ENCODE measurements at places on chromosomes 12 and 14.

DNA sequence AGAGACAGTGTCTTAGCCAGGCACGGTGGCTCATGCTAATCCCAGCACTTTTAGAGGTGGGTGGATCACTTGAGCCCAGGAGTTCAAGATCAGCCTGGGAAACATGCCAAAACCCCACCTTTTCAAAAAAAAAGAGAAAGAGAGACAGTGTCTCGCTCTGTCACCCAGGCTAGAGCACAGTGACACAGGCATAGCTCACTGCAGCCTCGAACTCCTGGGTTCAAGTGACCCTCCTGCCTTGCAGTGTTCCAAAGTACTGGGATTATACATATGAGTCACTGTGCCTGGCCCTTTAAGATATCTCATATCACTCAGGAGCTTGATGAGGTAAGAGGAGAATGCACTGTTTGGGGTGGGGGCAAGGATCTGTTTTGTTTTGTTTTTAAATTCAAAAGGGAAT is 48.1 kb upstream of the LTBP2 start:
- no peak for DNase-seq

DNA sequence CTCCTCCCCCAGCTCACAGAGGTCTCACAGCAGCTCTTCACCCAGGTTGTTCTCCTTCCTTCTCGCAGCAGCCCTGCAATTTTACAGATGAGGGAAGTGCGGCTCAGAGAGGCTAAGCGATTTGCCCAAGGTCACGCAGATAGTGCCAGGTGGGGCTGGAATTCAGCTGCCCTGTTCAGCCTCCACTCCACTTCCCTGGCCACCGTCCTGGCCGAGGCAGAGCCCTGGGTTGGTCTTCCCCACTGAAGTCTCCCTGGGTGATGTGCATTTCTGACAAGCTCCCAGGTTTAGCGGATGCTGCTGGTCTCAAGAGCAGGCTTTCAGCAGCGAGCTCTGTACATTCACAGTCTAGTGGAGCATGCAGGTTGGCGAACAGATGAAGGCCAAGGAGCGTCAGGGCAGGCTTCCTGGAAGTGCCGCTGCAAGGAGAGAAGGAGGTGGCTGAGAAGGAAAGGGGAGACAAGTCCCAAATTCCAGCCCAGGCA is 28.9 kb upstream of the EML1 start:
- DNase-seq, result no peak

- DNase-seq, result no peak
These were observed 382.7 kb upstream of the RGS6 start for GRCh38 chr14:71549421-71550050.

GRCh38 chr14:31435276-31435675 is 14.9 kb upstream of the HEATR5A start:
- DNase-seq, result no peak

GRCh38 chr12:105352940-105353635 is 22.6 kb downstream of the C12orf75 start:
- DNase-seq, result no peak

DNA sequence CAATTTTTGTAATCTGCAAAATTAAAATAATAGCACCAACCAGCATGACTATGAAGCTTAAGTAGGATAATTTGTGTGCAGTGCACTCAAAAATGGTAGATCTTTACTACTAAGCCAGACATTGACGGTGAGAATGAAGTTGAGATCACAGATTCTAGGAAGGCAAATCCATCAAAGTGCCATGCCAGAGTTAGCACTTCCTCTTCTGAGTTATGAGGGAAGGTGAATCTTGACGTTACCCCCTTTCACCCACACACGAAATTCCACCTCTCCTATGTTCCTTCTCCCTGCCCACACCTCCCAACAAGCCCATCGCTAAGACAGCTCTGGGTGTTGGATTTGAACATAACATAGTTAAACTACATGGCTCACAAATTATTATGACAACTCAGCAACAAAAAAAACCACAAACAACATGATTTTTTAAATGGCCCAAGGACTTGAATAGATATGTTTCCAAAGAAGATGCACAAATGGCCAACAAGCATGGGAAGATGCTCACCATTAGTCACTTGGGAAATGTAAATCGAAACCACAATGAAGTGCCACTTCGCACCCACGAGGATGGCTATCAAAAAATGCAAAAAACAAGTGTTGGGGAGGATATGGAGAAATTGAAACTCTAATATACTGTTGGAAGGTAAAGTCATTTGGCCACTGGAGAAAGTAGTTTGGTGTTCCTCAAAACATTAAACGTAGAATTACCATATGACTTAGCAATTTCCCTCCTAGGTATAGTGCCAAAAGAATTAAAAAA is 119.3 kb upstream of the RAP1B start:
- DNase-seq, result no peak

DNA sequence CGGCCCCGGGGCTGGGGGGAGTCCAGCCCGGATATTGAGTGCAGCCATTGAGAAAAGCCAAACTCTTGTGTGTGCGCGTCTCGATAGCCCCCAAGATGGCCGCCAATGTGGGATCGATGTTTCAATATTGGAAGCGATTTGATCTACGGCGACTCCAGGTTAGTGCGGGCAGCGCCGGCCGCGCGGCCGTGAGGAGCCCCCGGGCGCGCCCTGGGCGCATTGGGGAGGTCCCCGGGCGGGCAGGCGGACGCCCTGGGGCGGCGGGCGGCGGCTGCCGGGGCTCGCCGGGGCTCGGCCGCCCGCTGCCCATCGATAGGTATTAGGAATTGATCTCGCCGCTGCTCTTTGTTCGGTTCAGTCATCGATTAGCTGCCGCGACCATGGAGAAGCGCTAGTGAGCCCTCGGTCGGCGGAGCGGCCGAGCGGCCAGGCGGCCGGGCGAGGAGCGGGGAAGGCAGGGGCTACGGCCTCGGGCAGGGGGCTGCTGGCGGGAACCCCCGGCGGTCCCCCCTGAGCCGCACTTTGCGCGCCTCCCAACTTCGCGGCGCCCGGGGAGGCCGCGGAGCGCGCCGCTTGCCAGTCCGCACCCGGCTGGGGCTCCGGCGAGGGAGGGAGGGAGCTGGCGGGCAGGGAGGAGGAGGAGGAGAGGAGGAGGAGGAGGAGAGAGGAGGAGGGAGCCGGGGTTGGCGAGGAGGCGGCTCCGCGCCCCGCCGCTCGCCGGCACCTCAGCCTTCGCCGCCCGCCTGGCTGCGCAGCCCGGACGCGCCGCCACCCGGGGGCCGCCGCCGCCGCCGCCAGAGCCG is 113.9 kb upstream of the MYL2 start:
- no peak for DNase-seq

- DNase-seq, result no peak
These were observed at the start of gene RAB15 for GRCh38 chr14:64971943-64972791. Gene RAB15 (minus strand): TSS chr14:64972336. CDS start chr14:64972076, 260 bp downstream.

DNA sequence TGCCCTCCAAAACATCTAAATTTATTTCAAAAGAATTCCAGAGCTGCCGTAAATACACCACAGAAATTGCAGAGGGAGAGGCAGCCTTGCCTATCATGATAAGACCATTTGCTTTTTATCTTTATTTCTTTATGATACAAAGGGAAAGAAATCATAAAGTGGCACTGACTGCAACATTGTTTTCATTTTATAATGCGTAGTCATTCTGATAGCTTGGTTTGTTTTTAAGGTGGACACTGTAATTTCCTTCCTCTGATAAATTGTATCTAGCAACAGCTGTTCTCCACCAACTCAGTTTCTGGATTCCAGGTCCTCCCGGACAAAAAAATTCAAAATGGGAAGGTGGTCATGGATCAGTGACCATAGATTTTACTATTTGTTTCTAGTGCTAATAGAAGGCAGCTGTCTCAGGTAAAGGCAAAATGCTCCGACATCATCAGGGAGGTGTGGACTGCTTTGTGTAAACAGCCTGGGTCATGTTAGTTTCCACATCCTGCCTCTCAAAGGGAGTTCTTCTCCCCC is 623 bp upstream of the TSPAN8 start:
- DNase-seq, result no peak

GRCh38 chr12:57511588-57512325 is 8.6 kb downstream of the DDIT3 start:
- DNase-seq, result no peak

DNA sequence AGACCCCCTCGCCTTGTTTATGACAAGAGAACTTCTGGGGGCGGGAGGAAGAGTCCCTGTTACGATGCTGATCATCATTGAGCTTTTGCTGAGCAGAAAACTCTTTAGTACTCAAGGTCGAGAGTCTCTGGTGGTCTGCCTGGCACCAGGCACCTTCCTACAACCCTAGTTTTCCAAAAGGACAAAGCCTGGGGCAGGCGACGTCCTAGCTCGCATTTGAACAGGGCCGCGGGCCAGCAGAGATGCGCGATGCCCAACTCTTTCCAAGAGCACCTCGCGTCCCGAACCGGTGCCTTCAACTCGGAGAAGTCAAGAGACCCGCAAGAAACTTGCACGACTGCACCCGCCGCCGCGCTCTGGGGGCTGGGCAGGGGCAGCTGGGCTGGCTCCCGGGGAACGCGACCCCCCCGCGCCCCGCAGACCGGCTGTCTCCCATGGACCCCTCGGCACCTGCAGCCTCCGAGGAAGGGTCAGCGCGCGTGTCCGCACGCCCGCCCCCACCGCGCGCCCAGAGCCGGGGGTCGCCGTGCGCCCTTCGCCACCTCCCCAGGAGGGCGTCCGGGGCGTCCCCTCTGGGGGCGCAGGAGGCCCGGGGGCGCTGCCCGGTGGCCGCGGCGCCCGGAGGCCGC is 377 bp upstream of the BCL7A start:
- no peak for DNase-seq

GRCh38 chr14:73249108-73249507 is 11.8 kb downstream of the PAPLN start:
- no peak for DNase-seq

GRCh38 chr12:4434706-4435425 is 10.7 kb downstream of the FGF6 start:
- DNase-seq, result no peak

DNA sequence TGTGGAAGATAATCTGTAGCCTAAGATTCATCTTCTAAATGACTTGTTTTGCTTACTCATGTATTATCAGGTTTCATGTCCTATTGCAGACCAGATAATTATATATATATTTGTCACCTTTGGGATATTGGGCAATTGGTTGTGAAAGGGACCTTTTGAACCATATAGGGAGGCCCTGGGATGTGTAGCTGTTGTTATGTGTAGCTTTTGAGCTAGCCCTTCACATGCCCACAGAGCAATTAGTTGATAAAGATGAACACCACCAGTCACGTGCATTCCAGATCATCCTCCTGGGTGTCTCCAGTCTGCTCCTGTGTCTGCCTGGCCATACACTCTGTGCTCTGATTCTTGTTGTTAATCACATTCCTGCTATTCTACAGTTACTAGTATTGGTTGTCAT is 431.2 kb upstream of the FBXO33 start:
- DNase-seq, result no peak

DNA sequence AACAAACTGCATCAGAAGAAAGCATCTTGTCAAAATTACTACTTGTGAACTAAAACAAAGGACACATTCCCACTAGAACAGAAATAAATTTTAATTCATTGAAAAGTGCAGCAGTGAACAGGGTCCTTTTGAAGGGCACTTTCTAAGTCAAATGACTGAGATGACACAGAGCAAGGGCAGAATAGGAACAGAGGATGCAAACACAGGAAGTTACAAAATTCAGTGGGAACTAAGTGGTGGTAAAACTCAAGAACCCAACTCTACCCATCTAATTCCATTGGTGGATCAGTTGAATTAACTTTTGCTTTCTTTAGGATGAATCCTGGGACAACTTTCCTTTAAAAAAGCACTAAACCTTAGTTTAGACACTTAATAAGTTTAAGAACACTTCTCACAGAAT is 45.8 kb downstream of the GNS start:
- no peak for DNase-seq

GRCh38 chr14:68596211-68596610 is 196.7 kb downstream of the ZFP36L1 start:
- DNase-seq, result no peak

- DNase-seq, result no peak
These were observed 28.3 kb downstream of the DDHD1 start for GRCh38 chr14:53124786-53125185.

- DNase-seq, result no peak
These were observed 415.4 kb downstream of the ATP23 start for GRCh38 chr12:58356794-58357193.

- DNase-seq, result no peak
These were observed 132.6 kb downstream of the BMP4 start for GRCh38 chr14:53824061-53824460.

DNA sequence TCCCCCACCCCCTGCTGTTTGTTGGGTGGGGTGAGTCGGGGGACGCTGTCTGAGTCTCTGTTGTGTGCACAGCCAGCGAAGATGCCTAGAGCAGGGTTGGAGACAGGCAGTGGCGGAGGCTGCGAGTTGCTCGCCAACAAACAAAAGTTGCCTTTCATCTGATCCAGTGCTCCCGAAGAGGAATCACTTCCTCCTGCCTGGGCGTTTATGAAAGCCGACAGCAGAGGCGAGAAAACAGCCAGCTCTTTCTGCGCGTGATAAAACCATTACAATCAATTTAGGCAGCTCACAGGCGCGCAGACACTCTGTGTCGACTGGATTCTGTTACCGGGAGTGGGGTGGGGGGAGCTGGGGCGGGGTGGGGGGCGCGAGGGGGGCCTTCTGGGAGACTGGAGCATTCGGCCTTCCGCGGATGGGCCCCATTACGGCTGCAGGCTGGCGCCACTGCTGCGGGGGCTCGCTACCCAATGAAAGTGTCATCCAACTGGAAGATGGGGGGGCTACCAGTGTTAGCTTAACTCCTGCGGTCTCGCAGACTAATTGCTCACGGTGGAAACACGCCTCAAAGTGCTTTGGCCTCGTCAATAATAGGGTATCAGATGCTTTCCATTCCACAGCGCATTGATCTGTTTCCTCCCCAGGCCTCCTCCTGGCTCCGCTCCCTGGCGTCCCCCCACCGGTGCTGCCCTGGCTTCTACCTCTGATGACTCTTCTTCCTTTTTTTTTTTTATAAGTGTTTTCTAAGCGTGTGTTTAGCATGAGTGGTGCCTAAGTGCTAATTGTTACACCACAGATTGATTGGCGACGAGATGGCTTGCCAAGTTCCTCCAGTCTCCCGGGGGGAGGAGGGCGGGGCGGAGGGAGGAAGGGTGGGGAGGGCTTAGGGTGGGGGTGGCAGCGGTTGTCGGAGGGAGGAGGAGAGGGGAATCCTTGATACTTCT is 678.4 kb downstream of the MED13L start:
- no peak for DNase-seq
